ENCODE measurements at places on chromosomes 13 and 19.

DNA sequence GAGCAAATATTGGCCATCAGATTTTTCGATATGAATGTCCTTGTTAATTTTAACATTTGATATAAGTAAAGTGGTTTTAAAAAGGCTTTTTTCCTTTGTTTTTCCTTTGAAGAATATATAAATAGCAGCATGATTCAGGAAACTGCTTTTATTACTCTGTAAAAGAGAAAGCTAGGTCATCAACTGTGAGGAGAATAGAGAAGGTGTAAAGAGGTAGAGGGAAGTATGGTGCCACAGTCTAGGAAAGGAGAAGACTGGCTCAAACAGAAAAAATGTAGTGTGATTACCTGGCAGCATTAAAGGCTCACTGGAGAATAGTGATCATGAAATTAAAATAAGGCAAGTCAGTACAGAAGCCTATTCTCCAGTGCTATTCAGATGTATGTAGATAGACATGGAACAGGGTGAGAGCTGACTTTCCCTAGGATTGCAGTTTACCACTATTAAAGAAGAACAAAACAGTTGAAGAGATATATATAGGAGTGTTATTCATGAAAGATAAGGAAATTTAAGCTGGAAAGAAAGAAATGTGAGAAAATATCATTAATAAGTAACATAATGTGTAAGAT lies 1115.9 kb upstream of the PCDH9 start:
- no peak for DNase-seq

GRCh38 chr19:31821346-31821745 lies 472.1 kb upstream of the TSHZ3 start:
- no peak for DNase-seq

DNA sequence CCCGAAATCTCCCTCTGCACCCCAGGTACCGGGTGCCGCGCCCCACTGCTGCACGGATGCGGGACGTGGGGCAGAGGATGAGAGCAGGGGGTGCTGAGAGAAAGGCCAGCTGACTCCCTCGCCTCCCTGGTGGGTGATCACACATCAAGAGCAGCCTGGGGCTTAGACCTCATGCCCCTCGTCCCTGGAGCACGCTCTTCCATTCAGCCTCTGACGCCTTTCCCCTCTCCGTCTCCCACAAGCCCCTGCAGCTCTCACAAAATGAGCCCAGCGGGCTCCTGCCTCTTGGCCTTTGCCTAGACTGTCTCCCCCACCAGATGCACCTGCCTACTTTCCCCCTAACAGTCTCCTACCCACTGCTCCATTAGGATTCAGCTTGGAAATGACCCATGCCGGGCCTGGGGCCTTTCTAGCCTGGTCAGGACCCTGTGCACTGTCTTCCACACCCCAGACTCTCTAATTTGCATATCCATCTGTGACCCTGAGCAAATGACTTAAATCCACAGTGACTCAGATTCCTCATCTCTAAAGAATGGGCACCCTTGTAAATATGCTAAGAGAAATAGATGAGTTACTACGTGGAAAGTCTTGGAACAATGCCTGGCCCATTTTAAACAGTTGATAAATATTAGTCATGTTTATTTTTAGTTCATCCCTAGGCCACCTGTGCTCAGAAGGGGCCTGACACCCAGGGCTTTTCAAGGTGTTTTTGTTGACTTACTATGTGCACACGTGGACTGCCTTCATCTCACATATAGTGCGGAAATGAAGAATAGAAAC lies 582 bp upstream of the PTPRH start:
- DNase-seq = no peak

GRCh38 chr13:80086304-80086721 lies 254.6 kb downstream of the SPRY2 start:
- no peak for DNase-seq

GRCh38 chr19:13104360-13104847 lies 1.7 kb upstream of the LYL1 start:
- DNase-seq = peak; percentile 71

- no peak for DNase-seq
Observed at GRCh38 chr13:87820241-87820640, 149.1 kb downstream of the SLITRK5 start.

- DNase-seq = no peak
Observed at GRCh38 chr13:113211774-113212173, 2.4 kb downstream of the CUL4A start.

DNA sequence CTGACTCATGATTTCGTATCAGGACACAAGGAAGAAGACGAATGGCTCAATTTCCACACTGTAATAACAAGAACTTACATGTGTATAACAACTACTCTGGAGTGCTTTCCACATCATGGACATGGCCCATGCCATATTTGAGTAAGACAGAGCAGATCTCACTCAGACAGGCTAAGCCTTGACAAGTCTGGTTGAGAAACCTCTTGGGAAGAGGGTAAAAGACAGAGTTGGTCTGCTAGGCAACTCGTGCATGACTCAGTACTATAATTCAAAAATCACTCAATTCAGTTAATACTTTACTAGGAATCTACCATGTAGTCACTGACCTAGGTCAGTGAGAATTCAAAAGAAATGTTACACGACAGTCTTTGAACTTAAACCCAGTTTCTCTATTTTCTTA lies 5.7 kb upstream of the THSD1 start:
- DNase-seq = no peak

DNA sequence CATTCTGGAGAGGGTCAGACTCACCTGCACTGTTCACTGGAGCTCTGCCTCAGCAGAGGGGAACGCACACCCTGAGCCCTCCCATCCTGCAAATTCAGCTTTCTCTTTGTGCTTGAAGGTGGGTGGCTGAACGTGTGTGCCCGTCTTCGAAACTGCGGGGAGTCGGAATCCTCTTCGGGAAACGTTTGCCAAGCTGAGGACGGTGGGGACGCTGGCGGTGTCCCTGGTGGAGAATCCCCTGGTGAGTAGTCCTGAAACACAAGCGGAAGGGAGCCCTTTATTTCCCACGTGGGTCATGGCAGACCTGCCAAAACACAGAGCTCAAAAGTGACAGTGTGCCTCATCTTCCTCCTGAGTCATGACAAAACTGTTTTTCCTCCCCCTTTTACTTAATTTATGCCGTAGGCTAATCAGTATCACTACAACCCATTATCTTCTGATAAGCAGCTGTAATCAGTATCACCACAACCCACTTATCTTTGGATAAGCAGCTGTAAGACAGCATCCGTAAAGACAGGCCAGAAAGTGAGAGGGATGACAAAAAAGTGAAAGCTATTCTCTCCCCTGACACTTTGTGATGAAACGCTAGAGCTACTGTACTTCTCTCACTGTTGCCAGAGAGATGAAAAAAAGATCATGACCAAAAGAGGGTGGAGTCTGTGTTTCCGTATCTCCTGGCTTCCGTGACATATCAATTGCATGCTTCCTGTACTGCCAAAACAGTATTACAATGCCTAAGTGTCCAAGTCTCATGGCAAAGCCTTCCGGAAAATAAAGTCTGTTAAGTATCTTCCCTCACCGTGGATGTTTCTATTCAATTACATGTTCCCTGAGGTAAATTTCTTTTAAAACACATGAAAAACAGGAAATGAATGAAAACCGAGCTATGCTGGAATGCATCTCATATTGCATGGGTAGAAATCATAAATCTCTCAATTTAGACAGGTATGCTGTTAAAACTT lies 155.5 kb downstream of the TBC1D4 start:
- peak; percentile 55 for DNase-seq

- no peak for DNase-seq
Observed at GRCh38 chr13:51740698-51741097, 63.3 kb downstream of the DHRS12 start.

- no peak for DNase-seq
Observed at GRCh38 chr13:58611117-58611516, 979.6 kb downstream of the PCDH17 start.

DNA sequence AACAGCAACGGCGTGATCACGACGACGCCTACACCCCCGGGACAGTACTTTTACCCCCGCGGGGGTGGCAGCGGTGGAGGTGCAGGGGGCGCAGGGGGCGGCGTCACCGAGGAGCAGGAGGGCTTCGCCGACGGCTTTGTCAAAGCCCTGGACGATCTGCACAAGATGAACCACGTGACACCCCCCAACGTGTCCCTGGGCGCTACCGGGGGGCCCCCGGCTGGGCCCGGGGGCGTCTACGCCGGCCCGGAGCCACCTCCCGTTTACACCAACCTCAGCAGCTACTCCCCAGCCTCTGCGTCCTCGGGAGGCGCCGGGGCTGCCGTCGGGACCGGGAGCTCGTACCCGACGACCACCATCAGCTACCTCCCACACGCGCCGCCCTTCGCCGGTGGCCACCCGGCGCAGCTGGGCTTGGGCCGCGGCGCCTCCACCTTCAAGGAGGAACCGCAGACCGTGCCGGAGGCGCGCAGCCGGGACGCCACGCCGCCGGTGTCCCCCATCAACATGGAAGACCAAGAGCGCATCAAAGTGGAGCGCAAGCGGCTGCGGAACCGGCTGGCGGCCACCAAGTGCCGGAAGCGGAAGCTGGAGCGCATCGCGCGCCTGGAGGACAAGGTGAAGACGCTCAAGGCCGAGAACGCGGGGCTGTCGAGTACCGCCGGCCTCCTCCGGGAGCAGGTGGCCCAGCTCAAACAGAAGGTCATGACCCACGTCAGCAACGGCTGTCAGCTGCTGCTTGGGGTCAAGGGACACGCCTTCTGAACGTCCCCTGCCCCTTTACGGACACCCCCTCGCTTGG lies 966 bp downstream of the JUNB start:
- peak; percentile 86 for DNase-seq

DNA sequence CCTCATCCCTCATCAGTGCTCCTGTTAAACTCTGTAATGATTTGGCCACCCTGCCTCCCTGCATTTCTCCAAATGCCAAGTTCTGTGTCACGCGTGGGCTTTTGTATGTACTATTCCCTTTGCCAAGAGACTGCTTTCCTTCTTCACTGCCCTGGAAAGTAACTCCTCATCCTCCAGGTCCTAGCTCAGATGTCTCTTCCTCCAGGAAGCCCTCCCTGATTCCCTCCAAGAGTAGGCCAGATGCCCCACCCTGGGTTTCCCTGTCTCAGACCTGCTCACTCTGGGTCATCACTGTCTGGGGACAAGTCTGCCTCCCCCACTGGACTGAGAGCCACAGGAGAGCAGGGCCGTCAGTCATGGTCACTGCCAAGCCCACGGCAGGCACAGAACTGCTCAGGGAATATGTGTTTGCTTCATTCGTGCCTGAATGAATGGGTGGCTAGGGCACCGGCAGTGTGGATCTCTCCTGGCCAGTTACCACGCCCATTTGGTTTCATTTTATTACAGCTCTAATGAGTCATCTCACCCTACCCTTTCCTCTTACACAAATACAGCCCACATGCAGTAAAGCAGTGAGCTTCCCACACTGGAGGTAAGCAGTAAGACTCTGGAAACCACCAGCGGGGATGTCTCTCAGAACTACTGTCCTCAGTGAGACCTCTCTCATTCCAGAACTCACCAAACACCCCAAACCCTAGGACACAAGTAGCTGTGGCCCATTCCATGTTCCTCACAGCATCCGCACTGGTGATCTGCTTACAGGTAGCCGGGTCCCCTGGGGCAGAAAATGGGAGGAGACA lies 12.1 kb upstream of the GPR4 start:
- DNase-seq = peak; percentile 19

GRCh38 chr19:17841371-17841809 lies 6.4 kb downstream of the JAK3 start:
- DNase-seq = no peak

GRCh38 chr19:34990578-34991192 lies 9.4 kb upstream of the GRAMD1A start:
- DNase-seq = no peak

DNA sequence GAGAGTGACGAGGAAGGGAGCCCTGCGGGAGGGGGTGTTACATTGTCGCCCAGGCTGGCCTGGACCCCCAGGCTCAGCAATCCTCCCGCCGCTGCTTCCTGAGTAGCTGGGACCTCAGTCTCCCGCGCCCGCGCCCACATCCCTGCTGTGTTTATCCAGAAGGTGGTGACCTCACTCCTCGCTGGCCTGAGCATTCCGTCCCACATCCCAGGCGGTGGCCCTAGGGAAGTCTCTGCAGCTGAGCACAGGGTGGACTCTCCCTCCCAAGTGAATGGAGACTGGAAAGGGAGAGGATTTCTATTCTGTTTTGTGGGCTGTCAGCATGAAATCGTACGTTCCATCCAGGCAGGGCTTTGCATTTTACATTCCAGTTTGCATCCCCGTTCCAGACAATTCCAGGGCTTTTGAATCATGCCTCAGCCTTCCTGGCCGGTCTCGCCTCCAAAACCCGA lies 401 bp upstream of the ZNF765 start:
- no peak for DNase-seq

DNA sequence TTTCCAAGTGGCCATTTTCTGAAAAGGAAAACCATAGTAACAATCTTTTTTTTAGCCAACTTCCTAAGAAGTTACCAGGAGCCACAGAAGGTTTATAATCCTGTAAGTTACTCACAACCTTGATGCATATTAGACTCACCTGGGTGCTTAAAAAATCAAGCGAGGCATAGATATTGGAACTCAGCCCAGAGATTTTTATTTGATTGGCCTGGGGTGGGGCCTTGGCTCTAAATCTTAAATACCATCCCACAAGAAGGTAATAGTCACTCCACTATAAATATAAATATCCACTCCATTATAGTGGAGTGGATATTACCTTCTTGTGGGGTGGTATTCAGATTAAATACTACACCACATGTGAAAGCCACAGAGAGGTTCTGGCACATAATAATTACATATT lies 429.6 kb downstream of the RFC3 start:
- no peak for DNase-seq

- no peak for DNase-seq
Observed at GRCh38 chr19:7699417-7700401, 2.2 kb downstream of the FCER2 start.

DNA sequence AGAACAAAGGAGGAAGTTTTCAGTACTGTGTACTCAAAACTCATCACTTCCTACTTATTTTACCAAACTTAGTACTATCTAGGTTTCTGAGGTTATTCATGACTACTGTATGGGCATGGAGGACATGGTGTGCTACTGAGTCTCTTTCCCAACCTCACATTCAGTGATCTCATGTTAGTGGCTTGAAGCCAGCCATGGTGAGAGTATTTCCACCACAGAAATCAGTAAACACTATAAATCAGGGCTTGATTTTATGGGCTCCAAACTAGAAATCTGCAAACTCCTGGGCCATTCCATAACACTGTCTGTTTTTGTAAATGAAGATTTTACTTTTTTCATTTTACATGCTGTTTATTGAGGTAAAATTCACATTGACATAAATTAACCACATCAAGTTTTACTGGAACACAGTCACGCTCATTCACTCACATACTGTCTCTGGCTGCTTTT lies 19.7 kb downstream of the MED26 start:
- DNase-seq = no peak

GRCh38 chr19:3224346-3225168 lies at the start of gene CELF5:
CELF5 (plus strand) TSS chr19:3224661; CDS start chr19:3224740, 79 bp downstream.
- DNase-seq = peak; percentile 67

DNA sequence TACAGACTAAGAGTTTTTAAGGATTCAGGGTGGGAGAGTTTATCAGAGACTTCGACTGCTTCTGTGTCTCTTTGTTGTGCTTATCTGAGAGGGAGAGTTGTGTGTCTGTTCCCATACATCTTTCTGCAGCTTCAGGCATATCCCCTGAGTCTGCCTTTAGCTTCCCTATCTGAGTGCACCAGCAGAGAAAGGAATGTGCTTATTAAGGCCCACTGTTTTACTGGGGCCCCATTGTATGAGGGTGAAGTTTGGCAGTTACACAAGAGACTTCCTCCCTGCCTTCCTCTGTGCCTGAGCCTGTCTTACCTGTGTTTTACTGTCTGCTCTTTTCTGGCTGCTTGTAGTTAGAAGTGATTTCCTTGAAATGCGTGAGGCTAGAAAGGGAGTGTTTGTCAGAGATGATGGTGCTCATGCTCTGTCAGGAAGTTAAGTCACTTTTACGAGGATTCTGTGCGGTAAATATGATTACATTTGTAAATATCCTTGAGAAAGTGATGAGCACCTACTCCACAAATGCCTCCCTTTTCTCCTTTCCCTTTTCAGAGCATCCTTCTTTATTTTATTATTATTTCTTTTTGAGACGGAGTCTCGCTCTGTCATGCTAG lies 1228.9 kb upstream of the MIR17HG start:
- DNase-seq = no peak

All from stimulated activated CD4-positive, alpha-beta T cell treated with anti-CD3 and anti-CD28 coated beads, Interleukin-4, amount 100 ng/mL, for 4 hours (primary cell).